ENCODE measurements at places on chromosomes 2 and 18. TPM values are rescaled to one million over a fixed set of nuclear protein-coding genes. Genes with fewer than 3 reads are reported as not detected.

GRCh38 chr2:8138923-8139667 lies 542.8 kb upstream of the ID2 start:
- H3K27ac ChIP-seq: no peak overlapping the region
- H3K36me3 ChIP-seq: no peaks in the 10 kb centered on the region
- H3K27me3 ChIP-seq: no peaks in the 10 kb centered on the region
- H3K4me3 ChIP-seq: no peak overlapping the region

- peaks cover 11% of the 10 kb centered on the region for H3K4me1 ChIP-seq
- H3K27me3 ChIP-seq: no peaks in the 10 kb centered on the region
- H3K4me3 ChIP-seq: no peak overlapping the region
- DNase-seq: no peak
These were observed 18.1 kb upstream of the LOXHD1 start for GRCh38 chr18:46675112-46675511.

GRCh38 chr2:18423636-18424035 lies 136.8 kb downstream of the RDH14 start:
- H3K4me3 ChIP-seq: no peak overlapping the region
- H3K27me3 ChIP-seq: peaks cover 21% of the 10 kb centered on the region
- no peaks in the 10 kb centered on the region for H3K36me3 ChIP-seq
- H3K27ac ChIP-seq: no peak overlapping the region

VIT gene
- not detected for total RNA-seq

EVA1A gene
- not detected for total RNA-seq

DNA sequence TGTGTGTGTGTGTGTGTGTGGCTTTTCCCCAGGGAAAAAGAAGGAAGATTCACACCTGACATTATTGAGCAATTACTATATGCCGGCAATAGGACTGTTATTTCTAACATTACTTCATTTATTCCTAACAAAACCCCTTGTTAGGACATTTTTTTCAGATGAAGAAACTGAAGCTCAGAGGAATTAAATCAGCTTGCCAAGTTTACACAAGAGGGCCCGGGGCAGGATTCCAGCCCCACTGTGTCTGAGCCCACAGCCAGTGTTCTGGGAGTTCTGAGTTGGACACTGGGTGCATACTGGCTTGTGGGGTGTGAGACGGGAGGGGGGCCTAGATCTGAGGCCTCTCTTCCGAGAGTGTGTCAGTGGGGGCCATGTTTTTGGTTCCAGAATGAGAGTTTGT lies 9.9 kb downstream of the TOGARAM2 start:
- H3K4me1 ChIP-seq: no peaks in the 10 kb centered on the region
- no peaks in the 10 kb centered on the region for H3K27me3 ChIP-seq
- H3K4me3 ChIP-seq: no peak overlapping the region
- no peak overlapping the region for H3K27ac ChIP-seq

CFC1 gene
- total RNA-seq: not detected

DNA sequence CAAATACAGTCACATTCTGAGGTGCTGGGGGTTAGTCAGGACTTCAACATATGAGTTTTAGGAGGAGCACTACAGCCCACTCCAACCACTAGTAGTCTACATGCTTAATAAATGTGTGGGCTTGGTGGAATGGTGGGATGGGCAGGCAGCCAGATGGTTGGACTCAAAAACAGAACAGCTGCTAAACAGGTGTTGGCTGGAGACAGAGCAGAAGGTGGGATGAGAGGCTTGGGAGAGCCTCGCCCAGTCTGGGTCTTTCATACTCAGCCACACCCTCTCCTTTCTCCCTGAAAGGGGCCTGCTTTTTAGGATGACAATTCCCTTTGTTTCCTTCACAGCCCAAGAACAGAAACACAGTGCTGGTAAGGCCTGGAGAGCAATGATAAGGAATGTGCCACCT lies 143.9 kb upstream of the KLHL29 start:
- no peaks in the 10 kb centered on the region for H3K36me3 ChIP-seq
- no peaks in the 10 kb centered on the region for H3K4me1 ChIP-seq
- no peak overlapping the region for H3K27ac ChIP-seq
- no peak overlapping the region for H3K4me3 ChIP-seq

DCC gene
- not detected for total RNA-seq

CABYR gene
- total RNA-seq: 1.7 TPM

KIF5C gene
- 18.6 TPM for total RNA-seq

DNA sequence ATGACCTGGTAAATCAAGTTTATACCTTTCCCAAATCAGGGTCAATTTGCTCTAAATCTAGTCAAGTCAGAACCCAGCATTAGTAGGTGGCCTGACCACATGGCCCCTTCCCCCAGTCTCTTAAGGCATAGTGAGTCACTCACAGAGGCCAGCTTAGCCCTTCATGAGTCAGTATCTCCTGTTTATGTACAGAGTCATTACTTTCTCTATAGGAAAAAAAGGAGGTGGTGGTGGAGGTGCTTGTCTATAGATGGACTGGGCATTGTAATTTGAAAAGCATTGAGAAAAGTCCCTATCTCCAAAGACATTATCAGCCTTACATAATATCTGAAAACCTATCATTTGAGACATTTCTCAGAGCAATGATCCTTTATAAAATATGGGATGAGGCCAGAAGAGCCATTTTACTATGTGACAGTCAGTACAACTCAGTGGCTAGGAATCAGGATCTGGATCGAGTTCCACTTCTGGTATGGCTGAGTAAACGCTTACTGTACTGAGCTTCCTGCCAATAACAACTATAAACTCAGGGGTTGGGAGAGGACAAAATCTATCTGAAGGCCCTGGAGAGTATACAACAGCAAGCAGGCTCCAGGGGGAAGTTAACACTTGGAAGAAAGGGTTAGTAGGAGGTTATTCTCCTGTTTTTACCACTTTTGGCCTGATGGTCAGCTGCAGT lies 22.5 kb upstream of the SIGLEC15 start:
- H3K36me3 ChIP-seq: peaks cover 8% of the 10 kb centered on the region
- no peak overlapping the region for H3K27ac ChIP-seq
- H3K27me3 ChIP-seq: peaks cover 7% of the 10 kb centered on the region
- DNase-seq: peak; percentile 29

DNA sequence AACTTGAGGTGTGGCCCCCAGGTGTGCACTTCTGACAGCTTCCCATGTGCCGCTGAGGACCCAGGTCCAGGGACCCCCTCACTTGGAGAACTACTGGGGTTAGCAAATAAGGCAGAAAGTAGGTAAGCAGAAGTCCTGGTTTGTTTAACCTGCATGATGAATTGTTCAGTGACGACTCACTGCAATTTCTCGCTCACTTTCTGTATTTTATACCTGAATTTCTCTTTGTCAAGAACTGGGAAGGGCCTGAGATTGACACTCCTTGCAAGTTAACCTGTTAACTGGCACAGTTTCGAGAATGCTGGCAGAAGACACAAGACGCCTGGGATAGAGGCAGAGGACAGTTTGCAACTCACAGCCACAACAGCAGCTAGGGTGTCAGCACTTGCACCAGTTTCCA lies 164.5 kb upstream of the NCK2 start:
- no peak overlapping the region for H3K27ac ChIP-seq
- DNase-seq: no peak
- H3K4me1 ChIP-seq: peaks cover 45% of the 10 kb centered on the region
- no peak overlapping the region for H3K4me3 ChIP-seq
- H3K36me3 ChIP-seq: no peaks in the 10 kb centered on the region

DNA sequence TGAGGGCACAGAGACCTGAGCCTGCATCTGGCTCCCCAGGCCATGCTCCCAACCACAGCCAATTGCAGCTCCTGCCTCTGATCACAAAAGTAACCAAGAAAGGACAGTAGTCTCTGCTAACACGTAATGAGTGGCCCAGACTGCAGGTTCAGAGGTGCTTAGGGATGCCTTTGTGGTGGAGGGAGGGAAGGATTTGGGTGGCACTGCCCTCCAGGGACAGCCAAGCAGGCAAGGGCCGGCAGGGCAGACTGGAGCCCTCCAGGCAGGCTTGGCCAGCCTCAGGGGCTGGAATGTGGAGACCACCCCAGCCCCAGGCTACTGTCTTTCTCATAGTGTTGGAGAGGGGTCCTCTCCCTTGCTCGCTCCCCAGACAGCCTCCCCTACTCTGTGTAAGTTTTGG lies 114.5 kb upstream of the SMAD2 start:
- no peaks in the 10 kb centered on the region for H3K4me1 ChIP-seq
- peaks cover 2% of the 10 kb centered on the region for H3K27me3 ChIP-seq
- no peak for DNase-seq
- H3K36me3 ChIP-seq: no peaks in the 10 kb centered on the region

GRCh38 chr2:197633109-197633657 lies 42.2 kb downstream of the RFTN2 start:
- H3K36me3 ChIP-seq: no peaks in the 10 kb centered on the region
- H3K27ac ChIP-seq: no peak overlapping the region
- no peaks in the 10 kb centered on the region for H3K27me3 ChIP-seq
- no peaks in the 10 kb centered on the region for H3K4me1 ChIP-seq
- H3K4me3 ChIP-seq: no peak overlapping the region
- DNase-seq: no peak

DNA sequence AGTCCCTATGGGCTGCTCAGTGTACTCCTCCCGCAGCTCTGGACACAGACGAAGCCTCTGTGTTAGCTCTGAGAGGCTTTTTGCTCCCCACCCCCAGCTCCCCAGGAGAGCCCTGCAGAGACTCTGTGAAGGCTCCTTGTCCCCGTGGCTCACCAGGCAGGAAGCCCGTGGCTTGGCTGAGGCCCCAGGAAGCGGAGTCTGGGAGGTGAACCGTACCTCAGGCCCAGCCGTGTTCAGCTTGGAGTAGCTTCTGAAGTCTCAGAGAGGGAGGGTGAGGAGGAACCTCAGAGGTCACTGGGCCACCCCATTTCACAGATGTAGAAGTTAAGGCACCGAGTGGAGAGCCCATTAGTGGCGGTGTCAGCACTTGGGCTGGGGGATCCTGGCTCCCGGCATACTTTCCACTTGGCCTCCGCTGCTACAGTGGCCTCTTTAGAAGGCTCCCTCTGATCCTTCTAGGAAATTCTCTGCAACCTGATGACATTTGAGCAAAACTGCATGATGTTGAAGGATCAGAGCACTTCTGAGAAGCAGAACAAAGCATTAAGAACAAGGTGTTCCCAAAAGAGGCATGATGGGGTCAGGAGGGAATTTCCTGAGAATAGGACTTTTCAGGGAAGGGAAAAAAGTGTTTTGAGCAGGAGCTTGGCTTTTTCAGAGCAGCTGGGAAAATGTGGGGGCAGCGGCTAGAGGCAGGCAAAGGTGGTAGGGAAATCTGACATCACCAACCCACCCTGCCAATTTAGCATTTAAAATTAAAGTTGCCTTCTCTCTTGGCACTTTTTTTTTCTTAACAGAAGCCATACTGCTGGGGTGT lies 79.1 kb downstream of the MCFD2 start:
- no peaks in the 10 kb centered on the region for H3K27me3 ChIP-seq
- no peaks in the 10 kb centered on the region for H3K4me1 ChIP-seq
- DNase-seq: no peak
- no peaks in the 10 kb centered on the region for H3K36me3 ChIP-seq

DNA sequence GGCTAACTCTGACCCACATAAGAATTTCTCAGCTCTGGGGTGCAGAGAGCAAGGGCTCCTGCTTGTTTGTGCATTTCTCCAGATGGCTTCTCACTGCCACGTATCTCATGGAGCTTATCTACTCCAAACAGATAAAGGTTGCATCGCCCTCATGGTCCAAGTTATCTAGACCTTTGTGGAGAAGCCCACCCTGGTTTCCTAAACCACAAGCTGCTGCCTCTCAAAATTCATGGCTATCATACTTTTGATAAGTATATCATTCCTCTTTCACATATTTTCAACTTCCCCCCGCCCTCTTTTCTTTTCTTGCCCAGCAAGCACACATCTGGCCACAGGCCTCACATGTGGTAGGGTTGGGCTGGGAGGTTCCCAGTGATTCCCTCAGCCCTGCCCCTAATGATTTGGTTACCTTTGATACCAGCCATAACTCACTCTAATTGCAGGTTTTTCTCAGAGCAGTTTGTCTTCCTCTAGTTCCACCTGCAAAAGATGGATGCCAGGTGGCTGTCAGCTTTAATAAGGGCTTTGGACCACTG lies 146.0 kb downstream of the RHBDD1 start:
- H3K36me3 ChIP-seq: peaks cover 7% of the 10 kb centered on the region
- H3K27me3 ChIP-seq: no peaks in the 10 kb centered on the region
- no peak overlapping the region for H3K4me3 ChIP-seq
- no peak for DNase-seq

DNA sequence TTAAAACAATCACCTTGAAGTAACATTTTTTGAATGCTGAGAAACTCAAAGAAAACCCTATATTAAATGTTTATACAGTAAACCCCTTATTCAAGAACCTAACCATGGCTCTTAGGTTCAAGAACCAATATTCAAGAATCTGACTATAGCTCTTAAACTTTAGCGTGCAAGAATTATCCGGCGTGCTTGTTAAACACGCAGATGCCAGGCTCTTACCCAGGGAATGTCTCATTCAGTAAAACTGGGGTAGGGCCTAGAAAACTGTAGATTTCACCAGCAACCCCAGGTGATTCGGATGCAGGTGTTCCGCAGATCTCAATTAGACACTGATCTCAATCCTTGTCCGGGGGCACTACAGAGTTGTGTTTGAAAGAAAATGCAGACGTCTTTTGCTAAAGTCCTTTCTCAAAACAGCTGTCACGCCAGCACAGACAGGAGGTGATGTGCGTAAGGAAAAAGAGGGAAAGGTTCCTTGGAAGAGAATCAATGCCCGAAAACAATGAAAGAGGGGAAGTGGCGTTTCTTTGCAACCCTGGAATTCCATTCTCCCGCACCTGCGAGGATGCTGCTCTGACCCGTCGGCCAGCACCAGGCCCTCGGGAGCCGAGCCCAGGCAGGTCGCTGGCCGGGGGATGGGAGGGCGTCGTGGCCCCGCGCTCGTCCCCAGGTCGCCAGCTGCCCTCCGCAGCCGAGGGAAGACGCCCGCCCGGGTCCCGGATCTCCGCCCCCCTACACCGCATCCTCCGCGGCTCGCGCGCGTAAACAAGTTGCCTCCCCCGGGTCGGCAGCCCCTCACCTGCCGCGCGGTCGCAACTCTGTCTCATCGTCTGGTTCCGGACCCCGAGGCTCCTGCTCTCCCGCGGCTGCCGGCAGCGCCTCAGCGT lies 851 bp downstream of the EIF2AK3 start:
- peak overlapping the region; percentile 91 for H3K4me3 ChIP-seq
- peaks cover 2% of the 10 kb centered on the region for H3K36me3 ChIP-seq
- H3K27ac ChIP-seq: peak overlapping the region; percentile 85
- H3K4me1 ChIP-seq: peaks cover 15% of the 10 kb centered on the region

DNA sequence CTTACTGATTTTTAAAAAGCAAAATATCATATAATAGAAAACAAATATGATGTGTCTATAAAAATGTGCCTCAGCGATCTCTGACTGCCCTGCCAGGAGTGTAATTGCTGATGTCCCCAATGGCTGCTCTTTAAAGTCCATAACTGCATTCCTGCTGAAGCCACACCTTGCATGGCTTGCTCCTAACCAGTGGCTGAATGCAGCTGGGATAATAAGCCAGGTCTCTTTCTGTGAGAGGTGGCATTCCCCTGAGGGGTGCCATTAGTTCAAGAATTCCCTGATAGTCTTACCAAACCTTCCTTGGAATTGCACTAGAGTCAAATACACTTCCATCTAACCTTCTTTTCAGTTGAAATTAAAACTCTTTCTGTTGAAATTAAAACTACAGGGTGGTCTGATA lies 125.8 kb upstream of the ZNF804A start:
- H3K4me1 ChIP-seq: no peaks in the 10 kb centered on the region
- H3K27me3 ChIP-seq: no peaks in the 10 kb centered on the region
- no peak overlapping the region for H3K4me3 ChIP-seq
- no peaks in the 10 kb centered on the region for H3K36me3 ChIP-seq
- no peak overlapping the region for H3K27ac ChIP-seq
